ENCODE measurements at places on chromosomes 4 and X.

GRCh38 chr4:149741186-149741831, 74.3 kb downstream of the IQCM start:
- DNase-seq: no peak

DNA sequence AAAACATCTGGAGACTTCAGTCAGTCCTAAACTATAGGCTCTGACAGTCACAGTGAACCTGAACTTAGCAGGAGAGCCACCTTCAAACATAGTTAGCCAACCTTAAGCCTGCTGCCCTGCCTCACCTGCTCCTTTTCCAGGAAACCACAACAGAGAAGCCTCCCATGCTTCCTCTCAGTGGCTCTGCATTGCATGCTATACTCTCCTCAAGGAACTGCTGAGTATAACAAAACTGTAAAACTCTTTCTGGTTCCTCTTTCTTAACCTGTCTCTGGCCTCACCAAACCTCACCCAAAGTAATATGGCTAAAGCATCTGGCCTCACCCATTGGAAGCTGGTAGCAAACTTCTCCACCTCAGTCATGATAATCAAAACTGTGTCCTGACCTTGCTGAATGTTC, 122.1 kb downstream of the ANKRD50 start:
- DNase-seq: no peak

GRCh38 chr4:66785479-66785878, 759.8 kb downstream of the CENPC start:
- DNase-seq: no peak

DNA sequence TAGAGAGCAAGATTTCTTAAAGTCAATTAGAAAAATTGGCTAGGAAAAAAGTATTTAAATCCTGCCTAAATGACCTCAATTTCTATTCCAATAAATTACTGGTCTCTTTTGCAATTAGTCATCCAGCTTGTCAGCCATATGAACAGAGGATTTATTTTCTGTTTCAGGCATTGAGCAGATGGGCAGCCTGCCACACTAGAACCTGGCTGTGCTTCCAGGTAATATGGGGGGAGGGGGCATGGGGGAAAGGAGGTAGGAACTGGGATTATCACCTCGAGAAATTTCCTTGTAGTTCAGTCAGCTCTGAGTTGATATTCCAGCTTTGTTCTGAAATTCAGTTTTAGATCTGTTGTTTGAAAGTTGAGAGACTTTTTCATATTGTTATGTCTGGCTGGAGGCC, 206.3 kb upstream of the LCORL start:
- no peak for DNase-seq

DNA sequence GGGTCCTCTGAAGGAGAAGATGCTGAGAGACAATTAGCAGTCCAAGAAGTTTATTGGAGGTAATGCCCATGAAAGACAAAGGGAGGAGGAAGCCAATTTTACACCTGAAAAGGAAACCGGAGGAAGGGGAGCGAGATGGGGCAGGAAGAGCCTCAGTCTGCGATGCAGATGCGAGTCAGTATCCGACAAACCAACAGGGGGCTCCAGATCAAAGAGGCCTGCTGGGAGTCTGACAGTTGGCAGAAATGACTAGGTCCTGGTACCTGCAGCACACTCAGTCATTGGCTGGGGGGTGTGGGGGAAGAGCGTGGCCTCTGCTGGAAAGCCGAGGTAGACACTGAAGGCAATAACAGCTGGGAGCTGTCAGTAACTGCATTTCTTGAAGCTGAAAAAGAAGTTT, 231.1 kb upstream of the CENPE start:
- DNase-seq: peak; percentile 0

DNA sequence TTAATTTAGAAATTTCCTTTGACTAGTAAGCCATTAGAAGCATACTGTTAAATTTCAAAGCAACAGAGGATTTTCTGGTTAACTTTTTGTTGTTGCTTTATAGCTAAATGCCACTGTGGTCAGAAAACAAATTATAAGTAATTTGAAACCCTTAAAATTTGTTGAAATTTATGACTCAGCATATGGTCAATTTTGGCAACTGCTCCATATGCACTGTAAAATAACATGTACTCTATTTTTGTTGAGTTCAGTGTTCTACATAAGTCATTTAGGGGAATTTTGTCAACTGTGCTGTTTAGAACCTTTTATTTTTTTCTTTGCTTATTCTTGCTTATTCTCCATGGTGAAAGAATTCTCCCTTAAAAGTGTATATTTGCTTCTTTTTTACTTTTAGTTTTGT, 28.6 kb downstream of the SCLT1 start:
- peak; percentile 60 for DNase-seq

DNA sequence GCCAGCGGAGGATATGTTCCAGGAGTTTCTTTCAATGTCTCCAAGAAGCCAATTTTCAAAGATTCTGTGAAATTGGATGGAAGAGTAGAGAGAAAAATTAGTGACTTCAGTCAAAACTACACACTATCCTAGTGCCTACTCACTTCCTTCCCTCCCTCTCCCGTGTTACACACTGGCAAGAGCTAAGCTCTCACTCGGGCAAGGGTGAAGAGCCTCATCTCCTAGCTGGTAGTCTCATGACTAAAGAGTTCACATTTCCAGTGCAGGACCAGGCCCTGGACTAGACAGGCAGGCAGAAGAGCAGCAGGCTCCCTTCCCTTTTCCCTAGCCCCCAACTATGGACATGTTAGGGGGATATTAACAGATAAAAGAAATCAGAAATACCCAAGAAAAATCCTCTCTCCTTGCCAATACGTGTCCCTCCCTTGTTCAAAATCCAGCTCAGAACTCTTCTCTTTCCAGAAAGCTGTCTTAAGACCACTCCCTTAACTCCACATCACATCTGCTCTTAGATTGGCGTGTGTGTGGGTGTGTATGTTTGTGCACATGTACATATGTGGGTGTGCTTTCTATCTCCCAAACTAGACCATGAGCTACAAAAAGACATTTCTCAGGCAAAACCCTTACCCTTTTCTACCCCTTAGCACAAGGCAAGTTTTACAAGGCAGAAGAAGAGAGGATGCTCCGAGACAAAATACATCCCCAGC, 29.9 kb downstream of the ZDHHC9 start:
- no peak for DNase-seq

DNA sequence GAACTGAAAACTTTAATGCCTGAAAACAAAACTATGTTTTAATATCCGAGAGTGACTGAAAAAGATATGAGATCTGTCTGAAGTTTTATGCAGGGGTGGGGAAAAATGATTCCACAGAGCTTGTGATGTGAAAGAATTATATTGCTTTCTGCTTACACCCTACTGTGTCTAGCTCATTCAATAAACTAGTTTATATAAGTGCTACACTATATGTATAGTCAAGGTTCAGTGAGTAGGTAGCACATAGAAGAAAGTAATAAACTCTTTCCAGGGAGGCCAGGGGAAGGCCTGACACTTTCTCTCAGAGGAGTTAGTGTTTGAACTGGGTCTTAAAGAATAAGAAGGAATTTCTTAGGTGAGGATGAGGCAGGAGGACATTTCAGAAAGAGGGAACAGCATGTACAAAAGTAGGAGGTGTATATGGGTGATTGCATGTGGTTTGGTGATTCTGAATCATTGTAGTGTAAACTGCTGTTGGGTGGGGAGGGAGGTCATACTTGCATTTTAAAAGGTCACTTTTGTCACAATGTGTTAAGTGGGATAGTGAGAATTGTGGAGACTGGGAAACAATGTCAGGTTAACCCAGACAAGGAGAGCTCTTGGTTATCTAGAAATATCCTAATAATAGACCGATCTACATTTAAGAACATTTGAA, 25.1 kb upstream of the TEX13D start:
- no peak for DNase-seq

GRCh38 chrX:137425986-137426385, 139.9 kb upstream of the ZIC3 start:
- DNase-seq: no peak

DNA sequence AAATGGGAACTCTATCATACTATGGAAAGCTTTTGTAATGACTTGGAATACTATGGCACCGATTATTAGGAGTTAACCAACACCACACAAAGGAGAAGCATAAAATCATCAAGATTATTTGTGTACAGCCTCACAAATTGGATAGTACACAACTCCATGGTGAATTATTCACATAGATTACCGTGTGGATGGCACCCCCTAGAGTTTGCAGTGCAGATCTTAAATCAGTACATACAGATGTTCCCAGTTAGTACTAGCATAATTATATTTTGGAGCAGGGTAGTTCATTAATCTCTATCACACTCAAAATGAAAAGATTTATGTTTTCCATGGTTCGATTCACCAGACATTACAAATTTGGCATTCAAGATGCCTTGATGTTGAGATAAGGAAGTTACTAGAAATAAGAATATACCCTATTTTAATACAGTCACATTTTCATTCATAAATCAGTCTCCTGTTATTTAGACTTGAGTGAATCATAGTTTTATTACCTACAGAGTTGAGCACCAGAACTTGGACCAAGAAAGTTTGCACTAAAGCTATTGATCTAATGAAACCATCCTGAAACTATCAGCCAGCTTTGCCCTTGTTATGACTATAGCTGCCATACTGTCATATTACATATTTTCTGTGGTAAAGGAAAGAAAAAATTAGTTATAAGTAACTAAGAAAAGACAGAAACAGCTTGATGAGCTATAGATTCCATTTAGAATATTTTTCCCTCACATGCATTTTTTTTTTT, 531.8 kb downstream of the GLUD2 start:
- peak; percentile 5 for DNase-seq

- peak; percentile 66 for DNase-seq
Observed at GRCh38 chrX:102515975-102516941, at the start of gene TMSB15A. Gene TMSB15A, minus strand, starts transcription at chrX:102516739.

- no peak for DNase-seq
Observed at GRCh38 chr4:28831867-28832266, 1888.3 kb upstream of the PCDH7 start.

DNA sequence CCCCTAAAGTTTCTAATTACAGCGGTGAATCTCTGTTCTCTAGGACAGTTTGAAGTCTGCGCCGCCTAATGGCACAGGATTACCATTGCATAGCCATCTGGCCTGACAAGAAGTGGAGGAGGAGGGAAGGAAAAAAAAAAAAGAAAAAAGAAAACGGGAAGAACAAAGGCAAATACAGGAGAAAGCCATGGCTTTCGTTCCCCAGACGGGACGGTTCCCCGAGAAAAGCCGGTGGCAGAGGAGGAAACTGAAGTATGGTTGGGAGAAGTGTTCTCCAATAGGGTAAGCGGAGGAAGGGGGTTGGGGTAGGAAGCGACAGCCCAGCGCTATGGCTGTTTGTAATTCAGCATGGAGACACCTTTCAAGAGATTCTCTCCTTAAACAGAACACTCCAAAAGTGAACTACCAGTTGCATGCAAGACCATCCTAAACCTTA, 80.8 kb downstream of the HMGN5 start:
- DNase-seq: peak; percentile 52

DNA sequence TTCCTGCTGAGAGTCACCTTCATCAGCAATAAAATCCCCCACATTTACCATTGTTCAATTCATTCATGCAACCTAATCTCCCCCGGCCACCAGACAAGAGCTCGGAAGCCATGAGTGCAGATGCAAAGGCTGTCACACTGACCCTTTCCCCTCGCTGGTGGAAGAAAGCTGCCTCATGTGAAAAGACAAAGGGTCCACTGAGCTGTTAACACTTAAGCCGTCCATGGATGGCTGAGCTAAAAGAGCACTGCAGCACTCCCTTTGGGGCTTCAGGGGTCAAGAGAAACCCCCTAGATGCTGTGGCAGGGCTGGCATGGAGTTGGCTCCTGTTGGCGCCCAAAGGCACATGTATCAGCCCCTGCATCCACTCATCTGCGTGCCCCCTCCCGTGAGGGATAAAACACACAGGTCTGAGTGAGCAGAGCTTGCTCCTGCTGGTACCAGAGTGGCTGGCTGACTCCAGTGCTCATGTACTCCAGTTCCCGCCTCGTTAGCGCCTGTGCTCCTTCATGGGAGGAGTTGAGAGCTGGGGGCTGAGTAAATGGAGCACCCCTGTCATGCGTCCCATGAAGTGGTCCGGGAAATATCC, 216.5 kb downstream of the PDHA2 start:
- DNase-seq: no peak

DNA sequence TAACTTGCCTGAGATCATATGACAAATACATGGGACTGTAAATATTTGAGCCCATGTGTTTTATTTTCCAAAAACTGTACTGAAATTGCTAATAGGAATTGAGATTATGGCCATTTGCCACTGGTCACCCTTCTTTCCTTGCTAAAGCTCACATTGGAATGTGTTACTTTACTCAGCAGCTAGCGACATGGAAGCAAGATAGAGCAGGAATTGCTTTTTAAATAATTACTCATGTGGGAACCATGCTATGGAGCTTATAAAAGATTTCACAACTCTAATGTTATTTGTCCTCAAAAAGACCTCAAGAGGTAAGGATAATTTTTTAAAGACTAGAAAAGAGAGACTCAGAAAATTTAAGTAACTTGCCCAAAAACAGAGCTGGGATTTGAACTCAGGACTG, 48.8 kb upstream of the AFAP1 start:
- peak; percentile 81 for DNase-seq

DNA sequence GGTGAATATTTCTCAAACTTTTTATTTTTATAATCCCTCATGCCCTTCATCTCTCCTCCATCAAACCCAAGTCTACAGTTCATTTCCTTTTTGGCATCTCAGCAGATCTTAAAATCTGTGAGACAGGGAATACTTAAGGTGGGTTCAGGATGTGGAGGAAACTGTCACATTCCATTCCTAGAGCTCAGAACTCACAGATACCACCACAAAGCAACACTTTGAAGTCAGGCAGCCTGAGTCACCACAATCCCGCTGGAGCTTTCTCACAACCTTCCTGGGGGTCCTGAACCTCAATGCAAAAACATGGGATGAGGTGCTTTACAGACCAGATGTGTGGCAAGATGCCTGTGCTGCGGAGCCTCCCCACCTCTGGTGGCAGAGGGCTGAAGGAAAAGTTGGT, 63.2 kb downstream of the HHIP start:
- peak; percentile 95 for DNase-seq

- DNase-seq: no peak
Observed at GRCh38 chr4:39682138-39682537, 15.8 kb upstream of the UBE2K start.

DNA sequence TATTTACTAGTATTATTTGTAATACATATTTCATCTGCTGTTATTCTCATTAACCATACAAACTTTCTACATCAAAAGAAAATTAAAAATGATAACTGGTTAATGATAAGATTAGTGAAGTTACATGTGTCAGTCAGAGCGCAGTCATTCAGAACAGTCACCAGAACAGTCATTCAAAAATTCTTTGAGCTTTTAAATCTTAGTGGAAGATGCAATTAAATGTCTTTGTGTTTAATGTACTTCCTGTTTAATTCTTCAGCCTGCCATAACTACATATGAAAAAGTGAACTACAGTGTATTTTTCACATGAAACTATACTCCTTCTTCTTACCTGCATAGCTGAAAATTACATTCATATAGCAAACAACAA, 179.7 kb upstream of the NDST4 start:
- DNase-seq: no peak

- DNase-seq: no peak
Observed at GRCh38 chr4:164700471-164700870, 53.5 kb upstream of the SMIM31 start.

GRCh38 chr4:16000708-16001483, 37.9 kb upstream of the FGFBP2 start:
- DNase-seq: no peak

DNA sequence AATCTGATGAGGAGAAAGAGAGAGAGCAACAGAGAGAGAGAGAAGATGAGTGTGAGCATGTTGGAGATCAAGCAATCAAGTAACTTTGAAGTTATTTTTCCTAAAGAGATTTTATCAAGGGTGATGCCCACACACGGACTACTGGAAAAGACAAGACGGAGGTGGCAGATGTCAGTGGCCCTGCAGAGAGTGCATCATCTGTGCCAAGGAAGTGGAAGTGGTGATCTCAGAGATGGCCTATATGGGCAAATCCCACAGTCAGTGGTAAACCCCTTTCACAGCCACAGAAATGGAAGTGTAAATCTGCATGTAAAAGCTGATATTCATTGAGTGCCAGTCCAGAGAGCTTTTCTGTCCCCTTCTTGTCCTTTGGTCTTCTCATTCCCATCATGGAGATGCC, 577.2 kb upstream of the AADAT start:
- DNase-seq: no peak
